ENCODE measurements at places on chromosomes 6 and 20. TPM values are rescaled to one million over a fixed set of nuclear protein-coding genes. Genes with fewer than 3 reads are reported as not detected.

The GHRH gene
- not detected for total RNA-seq

The PRICKLE4 gene
- total RNA-seq: 2.9 TPM

The WTAP gene
- total RNA-seq: 111 TPM

The HLA-A gene
- total RNA-seq: 206 TPM

The HAO1 gene
- total RNA-seq: not detected

The CD83 gene
- total RNA-seq: 5.5 TPM

The ALDH5A1 gene
- total RNA-seq: 3.4 TPM

The AKIRIN2 gene
- total RNA-seq: 6.5 TPM

DNA sequence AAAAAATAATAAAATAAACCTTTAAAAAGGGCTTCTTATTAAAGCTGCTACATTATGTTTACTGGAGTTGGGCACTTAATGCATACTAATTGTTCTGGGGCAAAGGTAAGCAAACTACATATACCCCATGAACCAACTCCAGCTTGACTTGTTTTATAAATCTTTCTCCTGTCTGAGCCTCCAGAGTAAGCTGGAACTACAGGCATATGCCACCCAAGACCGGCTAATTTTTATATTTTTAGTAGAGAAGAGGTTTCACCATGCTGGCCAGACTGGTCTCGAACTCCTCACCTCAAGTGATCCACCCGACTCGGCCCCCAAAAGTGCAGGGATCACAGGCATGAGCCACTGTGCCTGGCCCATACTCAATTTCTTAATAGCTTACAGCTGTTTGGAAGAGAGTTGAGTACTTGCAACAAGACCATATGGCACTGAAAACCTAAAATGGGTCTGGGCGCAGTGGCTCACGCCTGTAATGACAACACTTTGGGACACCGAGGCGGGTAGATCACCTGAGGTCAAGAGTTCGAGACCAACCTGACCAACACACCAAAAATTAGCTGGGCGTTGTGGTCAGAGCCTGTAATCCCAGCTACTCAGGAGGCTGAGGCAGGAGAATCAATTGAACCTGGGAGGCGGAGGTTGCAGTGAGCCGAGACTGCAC is 19.9 kb downstream of the ROMO1 start:
- no peak for DNase-seq

DNA sequence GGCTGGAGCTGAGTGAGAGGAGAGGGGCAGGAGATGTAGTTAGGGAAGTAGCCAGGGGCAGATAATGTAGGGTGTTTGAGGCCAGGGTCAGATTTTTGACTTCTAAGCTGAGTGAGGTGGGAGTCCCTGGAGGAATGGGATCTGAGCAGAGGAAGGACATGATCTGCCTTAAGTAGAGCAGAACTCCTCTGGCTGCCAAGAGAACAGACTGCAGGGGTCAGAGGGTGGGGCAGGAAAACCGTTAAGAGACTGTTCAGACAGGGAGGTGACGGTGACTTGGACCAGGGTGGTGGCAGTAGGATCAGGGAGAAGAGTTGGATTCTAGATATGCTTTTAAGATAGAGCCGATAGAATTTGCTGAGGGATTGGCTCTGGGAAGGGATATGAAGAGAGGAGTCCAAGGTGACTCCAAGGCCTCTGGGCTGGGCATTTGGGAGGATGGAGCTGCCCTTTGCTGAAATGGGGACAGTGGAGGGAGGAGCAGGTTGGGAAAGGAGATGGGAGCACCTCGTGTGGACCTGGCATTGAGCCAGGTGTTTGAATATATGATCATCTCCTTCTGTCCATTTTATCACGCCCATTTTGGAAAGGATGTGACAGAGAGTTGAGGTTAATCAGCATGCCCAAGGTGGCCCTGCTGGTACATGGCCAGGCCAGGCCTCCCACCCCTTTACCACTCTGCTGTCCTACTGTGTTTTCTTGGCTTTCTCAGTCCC is 18.8 kb downstream of the EYA2 start:
- DNase-seq: no peak

DNA sequence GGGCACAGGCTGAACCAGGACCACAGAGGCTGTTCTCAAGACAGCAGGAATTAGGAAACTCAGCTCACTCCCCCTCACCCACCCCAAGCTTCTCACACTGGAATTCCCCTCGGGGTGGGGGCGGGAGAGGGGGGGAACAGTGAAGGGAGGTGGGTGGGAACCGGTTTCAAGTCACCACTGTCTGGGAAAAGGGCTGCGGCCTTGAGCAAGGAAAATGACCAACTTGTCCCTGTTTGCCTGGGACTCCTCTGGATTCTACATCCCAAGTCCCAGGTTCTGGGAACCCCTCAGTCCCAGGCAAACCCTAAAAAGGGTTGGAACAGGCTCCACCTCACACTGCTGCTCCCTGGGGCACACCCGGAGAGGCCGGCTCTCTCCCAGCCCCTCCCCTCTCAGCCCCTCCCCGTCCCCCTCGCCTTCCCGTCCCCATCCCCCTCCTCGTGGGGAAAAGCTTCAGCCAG is 230.7 kb downstream of the TFAP2C start:
- DNase-seq: peak; percentile 45

GRCh38 chr6:28980137-28980851 is 24.8 kb downstream of the ZNF311 start:
- DNase-seq: peak; percentile 35

DNA sequence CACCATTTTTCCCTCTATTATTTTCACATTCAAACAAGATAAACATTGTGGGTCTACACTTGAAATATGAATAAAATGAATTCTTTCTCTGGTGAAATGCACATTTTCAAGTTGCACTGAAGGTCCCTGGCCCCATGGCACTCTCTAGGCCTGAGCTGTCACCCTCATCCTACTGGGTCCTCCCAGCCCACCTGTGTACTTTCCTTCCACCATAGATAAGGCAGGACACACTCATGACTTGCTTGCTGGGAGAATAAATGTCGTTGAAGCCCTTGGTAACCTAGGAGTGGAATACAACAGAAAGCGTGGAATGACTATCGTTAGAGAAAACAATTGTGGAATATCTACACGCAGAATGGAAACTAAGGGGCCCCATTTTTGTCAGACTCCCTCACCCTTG is 101.0 kb upstream of the QKI start:
- no peak for DNase-seq
